ENCODE measurements at places on chromosomes 12 and 14.

GRCh38 chr12:129202109-129202814, 349.0 kb downstream of the GLT1D1 start:
- peak; percentile 6 for DNase-seq

DNA sequence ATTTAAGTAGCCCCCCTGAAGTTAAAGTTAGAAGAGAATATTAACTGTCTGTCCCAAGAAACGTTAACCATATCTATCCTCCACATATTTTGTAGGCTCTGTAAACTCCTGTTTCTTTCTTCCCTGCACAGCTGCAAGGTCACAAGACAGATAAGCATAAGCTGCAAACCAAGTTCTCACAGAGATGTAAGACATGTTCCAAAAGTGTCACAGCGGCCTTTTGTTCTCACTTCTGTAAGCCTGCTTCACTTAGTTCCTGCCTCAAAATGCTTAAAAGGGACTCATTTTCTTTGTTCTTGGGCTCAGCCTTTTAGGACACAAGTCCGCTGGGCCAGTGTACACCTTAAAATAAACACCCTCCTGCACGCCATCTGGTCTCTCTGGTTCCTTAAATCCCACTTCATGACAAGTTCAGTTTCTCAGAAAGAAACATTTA, 3.2 kb downstream of the RNASE1 start:
- no peak for DNase-seq

DNA sequence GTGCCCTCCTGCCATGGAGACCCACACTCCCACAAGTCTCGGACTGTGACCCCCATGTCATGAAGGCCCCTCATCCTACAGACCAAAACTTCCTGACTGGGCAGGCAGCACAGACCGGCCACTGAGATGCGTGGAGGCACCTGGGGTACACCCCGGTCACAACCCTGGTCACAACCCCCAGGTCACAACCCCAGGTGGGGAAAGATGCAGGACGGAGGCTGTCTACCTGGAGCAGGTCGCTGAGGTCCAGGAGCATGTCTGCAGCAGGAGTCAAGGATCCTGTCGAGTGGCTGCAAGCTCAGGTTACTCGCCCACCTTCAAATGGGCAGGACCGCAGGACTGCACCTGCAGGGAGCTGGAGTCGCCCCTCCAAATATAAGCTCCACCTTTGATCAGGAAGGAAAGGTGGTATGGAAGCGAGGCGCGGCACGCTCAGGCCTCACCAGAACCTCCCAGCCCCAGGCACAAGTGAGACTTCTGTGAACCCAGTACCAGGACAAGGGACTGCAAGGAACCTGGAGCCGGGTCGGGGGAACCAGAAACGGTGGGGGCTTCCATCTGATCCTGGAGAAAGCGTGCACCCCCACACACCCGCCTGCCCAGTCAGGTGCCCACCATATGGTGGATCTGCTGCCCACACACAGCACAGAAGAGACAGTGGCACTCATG, 8.1 kb downstream of the BTBD6 start:
- no peak for DNase-seq

- DNase-seq = no peak
Measured at GRCh38 chr14:72532686-72533454, 361.0 kb downstream of the DPF3 start.

GRCh38 chr12:93638954-93639353, 38.2 kb upstream of the CRADD start:
- DNase-seq = no peak

DNA sequence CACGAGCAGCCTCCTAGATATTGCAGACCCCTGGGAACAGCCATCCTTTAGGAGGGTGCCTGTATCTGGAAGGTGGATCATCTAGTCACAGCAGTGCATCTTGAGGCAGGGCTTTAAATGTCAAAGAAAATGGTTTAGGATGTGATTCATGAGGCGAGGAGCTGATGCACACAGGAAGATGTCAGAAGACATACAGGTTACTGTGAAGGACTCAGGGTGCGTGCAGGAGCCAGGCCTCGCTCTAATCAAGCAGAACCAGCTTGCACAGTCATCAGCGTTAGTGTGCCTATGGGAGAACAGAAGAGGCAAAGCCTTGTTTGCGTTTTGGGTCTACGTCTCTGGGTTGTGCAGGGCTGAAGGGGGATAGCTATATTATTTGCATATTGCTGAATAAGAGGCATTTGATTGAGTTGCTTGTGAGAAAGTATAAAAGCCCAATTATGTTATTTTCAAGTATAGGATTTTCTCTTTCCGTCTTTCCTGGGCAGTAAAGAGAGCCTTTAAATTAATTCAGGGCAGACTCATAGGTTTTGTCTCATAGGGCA, 77.3 kb upstream of the RPH3A start:
- DNase-seq = no peak

DNA sequence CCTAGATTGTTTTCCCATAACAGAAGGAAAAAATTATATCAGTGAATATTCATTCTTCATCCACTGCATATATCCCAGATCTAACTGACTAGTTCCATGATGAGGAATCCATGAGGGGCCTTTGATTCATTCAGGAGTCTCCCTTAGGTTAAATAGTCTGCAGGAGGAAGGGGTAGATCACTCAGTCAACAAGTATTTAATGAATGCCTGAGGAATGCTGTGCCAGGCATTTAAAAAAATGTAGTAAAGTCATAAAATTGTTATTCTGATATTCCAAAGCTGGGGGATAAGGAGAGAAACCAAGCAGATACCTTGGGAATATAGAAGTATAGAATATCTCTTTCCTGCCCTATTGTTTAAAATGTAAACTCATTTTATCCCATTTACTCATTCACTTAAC, 216.2 kb upstream of the CAND1 start:
- no peak for DNase-seq

GRCh38 chr14:81766321-81766915, 232.8 kb upstream of the SEL1L start:
- no peak for DNase-seq

DNA sequence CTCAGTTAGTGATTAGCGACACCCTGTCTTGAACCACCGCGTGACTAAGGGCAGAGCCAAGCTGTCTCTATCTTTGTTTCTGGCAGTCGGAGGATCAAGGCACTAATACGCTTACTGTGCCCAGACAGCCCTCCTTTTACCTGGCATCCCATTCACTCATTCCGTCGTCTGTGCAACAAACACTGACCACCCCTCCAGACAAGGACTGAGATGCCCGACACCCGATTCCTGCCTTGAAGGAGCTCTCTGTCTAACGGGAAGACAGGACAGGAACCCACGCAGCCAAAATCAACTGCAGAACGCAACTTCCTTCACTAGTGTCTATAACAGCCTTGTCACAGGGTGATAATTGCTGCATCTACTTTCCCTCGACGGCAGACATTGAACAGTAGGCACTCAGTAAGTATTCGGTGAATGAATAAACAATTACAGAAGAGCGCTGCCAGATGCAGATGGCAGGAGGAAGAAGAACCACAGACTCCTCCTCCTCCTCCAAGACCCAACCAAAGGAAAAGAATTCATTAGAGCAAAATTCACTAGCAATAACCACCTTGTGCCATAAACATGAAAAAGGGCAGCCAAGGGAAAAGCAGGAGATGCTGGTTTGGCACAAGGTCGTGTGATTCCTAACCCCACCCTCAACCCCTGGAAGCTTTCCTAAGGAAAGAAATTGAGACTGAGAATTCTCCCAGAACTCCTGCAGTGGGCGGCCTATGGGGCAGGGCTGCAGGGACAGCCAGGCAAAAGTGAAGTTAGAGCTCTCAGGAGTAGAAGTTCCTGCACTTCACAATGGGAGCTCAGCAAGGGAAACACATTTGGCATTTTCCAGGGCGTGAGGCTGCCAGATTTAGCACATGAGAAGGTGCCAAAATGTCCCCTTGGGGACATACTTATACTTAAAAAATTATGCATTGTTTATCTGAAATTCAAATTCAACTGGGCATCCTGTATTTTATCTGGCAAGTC, 186.6 kb upstream of the DIO3 start:
- DNase-seq = no peak

GRCh38 chr14:44297437-44297836, 209.6 kb downstream of the FSCB start:
- DNase-seq = no peak

GRCh38 chr12:92149563-92149962, 3.9 kb upstream of the BTG1 start:
- no peak for DNase-seq

GRCh38 chr12:89353188-89353822, 1.0 kb upstream of the DUSP6 start:
- DNase-seq = peak; percentile 43

DNA sequence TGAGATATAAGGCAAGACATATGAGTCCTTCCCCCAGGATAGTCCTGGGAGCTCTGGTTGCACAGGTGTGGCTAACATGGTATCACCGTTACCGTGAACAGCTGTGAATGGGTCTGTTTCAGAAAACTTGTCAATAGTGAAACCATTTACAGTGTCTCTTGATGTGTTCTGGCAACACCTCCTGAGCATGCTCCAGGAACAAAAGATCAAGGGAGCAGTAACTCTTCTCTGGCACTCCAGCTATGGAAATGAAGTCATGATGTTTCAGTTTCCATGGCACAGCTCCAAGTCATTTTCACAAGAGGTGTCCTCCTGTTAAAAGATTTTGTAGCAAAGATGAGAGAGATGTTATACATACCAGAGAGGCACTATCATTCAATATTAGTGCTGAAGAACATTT, 253.7 kb downstream of the SNAPC1 start:
- DNase-seq = no peak

- no peak for DNase-seq
Measured at GRCh38 chr14:87830443-87831096, 162.4 kb downstream of the GALC start.

- no peak for DNase-seq
Measured at GRCh38 chr14:54947230-54947629, 44.6 kb upstream of the GCH1 start.

DNA sequence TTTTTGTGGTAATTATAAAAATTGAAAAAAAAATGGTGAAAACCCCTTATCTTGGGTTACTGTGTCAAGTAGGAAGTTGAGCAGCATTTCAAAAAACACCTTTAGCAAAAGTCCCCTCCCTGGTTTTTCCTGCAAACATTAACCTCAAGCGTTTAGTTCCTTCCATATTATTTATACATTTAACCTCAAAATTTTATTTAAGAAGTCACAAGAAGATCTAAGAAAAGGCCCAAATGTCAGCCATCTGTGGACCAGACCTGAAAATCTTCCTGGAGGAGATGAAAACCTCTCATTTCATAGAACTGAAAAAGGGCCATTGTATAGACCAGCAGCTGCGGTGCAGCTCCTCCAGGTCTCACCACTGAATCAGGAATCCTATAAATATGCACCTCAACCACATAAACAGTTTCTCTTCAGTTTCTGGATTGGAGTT, 40.4 kb upstream of the BTG1 start:
- DNase-seq = no peak

GRCh38 chr14:58731465-58732293, 93.9 kb downstream of the DACT1 start:
- DNase-seq = peak; percentile 96

DNA sequence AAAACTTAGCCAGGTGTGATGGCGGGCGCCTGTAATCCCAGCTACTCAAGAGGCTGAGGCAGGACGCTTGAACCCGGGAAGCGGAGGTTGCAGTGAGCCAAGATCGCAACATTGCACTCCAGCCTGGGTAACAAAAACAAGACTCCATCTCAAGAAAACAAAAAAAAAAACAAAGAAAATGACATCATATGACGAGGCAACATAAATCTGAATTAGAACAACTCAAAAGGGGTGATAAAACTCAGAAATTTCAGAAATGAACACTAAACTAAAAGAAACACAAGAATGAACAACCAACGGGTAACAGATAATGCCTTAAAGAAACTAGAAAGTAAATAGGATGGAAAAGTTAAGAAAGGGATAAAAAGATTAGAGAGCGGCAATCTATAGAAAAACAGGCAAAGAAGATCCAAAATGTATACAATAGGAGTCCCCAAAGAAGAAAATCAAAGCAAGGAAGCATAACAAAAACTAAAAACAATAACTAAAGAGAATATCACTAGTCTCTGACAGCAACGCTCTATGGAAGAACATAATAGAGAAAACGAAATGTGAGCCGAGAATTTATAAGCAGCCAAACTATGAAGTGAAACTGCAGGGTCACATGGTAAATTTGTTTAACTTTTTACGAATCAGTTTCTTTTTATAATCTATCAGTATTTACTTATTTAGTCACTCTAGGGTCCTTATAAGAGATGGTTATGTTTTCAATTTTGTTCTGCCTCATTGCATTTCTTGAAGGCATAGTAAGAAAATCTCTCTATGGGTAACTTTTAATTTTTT, 45.7 kb downstream of the SPPL3 start:
- DNase-seq = no peak

- peak; percentile 8 for DNase-seq
Measured at GRCh38 chr14:87698481-87698880, 294.5 kb downstream of the GALC start.

- DNase-seq = no peak
Measured at GRCh38 chr12:4910502-4911315, 1.0 kb downstream of the KCNA1 start.

DNA sequence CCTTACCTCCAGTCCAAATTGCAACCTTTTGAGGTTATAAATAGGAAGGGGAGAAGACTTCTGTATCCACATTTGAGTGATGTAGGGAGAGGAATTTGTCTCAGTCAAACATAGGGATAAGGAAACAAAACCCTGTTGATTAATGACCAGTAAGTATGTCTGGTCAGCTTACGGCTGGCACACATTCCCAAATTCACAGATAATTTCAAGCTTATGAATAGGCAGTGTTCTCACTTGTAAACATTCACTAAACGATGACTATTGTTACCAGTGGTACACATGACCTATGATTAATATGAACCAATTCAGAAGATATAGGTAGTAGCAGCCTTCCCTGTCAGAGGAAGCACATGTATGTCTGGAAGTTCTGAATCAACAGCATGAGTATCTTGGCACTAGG, 33.0 kb upstream of the SLC5A8 start:
- DNase-seq = no peak
